Liver (tissue), 10 donors: ENCODE measurements at places on chromosomes 2 and 18. TPM values are rescaled to one million over a fixed set of nuclear protein-coding genes. Genes with fewer than 3 reads are reported as not detected.

The DCDC2C gene
- polyA plus RNA-seq, result not detected

The TUBB8B gene
- polyA plus RNA-seq, result not detected

The ARHGEF4 gene
- not detected for polyA plus RNA-seq

The TET3 gene
- polyA plus RNA-seq, result 1.5 TPM

The BCL11A gene
- polyA plus RNA-seq, result 0.08 TPM

The C2orf81 gene
- 0.35 TPM for polyA plus RNA-seq

DNA sequence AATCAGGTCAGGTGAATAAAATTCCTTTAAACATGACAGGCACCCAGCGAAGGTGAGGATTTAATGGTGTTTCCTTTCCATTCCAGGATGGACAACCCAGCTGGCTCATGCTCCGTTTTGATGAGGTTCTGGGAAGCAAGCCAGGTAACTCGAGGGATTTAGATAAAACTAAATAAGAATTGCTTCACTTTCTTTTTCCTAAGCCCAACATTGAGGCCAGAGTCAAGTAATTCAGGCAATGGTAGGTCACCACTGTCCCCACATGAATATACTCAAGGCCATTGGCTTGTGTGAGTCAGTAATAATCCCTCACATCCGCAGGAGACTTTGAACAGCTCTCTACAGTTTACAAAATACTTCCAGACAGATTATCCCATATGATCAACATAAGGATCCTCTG lies 16.2 kb upstream of the LRATD1 start:
- no peaks in the 10 kb centered on the region for H3K4me1 ChIP-seq
- DNase-seq, result no peak
- no peak overlapping the region for H3K4me3 ChIP-seq
- H3K27me3 ChIP-seq, result no peaks in the 10 kb centered on the region
- no peak overlapping the region for H3K27ac ChIP-seq

DNA sequence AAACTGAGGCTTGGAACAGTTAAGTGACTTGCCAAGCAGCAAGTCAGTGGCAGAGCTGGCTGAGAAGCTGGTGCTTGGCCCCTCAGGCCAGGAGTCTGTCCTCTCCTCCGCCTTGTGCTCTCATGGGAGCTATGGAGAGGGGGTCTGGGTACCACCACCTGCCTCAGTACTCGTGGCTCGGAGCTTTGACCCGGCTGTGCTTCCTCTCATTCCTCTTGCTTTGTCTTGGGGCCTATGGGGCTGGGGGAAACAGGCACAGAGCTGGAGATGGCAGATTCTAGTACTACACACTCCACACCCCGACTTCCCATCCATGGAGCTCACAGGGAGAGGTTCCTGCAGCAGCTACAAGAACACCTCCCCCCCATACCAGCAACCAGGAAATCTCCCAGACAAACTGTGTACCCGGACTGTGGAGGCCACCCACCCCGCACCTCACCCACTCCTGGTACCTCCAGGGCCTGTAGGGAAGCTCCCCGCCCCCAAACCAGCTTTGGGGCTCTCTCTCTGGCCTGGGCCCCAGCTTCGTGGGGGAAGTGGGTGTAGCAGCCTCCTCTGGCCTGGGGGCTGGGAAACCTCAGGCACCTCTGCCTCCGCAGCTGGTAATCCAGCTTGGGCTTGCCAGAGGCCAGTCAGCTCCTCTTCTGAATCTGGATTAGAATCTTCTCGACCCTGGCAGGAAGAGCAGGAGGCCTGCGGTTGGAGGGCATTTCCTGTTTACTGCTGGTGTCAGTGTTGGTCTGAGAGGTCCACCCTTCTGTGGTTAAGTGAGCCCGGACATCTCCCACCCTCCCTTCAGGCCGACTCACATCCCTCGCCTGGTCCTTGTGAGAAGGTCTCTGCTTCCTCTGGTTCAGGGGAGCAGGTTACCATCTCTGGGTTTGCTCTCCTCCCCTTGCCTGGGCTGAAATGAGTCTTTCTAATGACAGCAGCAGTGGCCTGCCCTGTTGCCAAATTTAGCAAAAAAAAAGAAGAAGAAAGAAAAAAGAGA lies 22.3 kb upstream of the RHOB start:
- no peak overlapping the region for H3K4me3 ChIP-seq
- H3K27me3 ChIP-seq, result no peaks in the 10 kb centered on the region
- peak overlapping the region; percentile 14 for H3K27ac ChIP-seq
- no peaks in the 10 kb centered on the region for H3K36me3 ChIP-seq
- H3K4me1 ChIP-seq, result peaks cover 20% of the 10 kb centered on the region

DNA sequence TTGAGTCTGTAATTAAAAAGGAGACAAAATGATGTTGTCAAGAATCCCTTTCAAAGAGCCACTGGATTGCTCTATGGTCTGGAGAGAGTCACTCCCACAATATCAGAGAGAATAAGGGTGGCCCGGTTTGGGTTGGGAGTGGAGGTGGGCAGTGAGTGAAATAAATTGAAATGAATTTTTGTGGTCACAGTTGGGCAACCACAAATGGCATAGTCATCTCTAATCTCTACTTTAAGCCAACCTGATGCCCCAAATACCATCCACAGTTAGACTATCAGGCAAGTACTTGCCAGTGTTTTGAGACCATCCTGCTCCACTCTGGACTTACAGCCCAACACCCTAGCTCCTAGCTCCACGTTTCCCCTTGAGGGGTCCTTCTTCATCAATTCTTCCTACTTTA lies 559.7 kb downstream of the BCL11A start:
- no peak for DNase-seq
- H3K27ac ChIP-seq, result no peak overlapping the region
- H3K27me3 ChIP-seq, result no peaks in the 10 kb centered on the region
- no peaks in the 10 kb centered on the region for H3K36me3 ChIP-seq
- H3K4me3 ChIP-seq, result no peak overlapping the region

GRCh38 chr2:70995426-70995729 lies 705 bp upstream of the TEX261 start:
- H3K4me1 ChIP-seq, result peaks cover 14% of the 10 kb centered on the region
- peaks cover 9% of the 10 kb centered on the region for H3K36me3 ChIP-seq
- no peak overlapping the region for H3K27ac ChIP-seq
- DNase-seq, result peak; percentile 36
- peak overlapping the region; percentile 16 for H3K4me3 ChIP-seq

DNA sequence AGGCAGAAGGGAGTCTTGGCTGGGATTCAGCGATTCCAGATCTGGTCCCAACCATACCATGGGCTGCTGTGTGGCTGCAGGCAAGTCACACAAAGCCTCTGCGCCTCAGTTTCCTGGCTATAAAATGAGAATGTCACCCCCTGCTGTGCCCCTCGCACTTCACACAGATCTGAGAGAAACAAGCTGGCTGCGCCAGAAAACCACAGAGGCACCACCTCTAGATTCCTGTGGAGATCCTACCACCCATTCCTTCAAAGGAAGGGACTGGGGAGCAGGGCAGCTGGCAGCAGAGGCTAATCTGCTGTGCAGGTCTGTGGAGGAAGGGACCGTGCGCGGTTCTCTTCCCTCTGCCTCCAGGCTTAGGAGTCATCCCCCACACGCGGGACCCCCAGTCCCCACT lies 19.8 kb downstream of the NEURL3 start:
- peak overlapping the region; percentile 51 for H3K27ac ChIP-seq
- no peaks in the 10 kb centered on the region for H3K27me3 ChIP-seq
- no peak overlapping the region for H3K4me3 ChIP-seq
- H3K4me1 ChIP-seq, result no peaks in the 10 kb centered on the region
- no peaks in the 10 kb centered on the region for H3K36me3 ChIP-seq
- DNase-seq, result no peak

- H3K27ac ChIP-seq, result peak overlapping the region; percentile 78
- no peaks in the 10 kb centered on the region for H3K36me3 ChIP-seq
- H3K4me1 ChIP-seq, result peaks cover 13% of the 10 kb centered on the region
- DNase-seq, result no peak
These were observed 183.8 kb upstream of the STON1 start for GRCh38 chr2:48346124-48346536.

GRCh38 chr2:95374921-95375471 lies 27.5 kb upstream of the FAHD2A start:
- no peaks in the 10 kb centered on the region for H3K36me3 ChIP-seq
- no peak overlapping the region for H3K4me3 ChIP-seq
- DNase-seq, result no peak
- H3K27me3 ChIP-seq, result no peaks in the 10 kb centered on the region

DNA sequence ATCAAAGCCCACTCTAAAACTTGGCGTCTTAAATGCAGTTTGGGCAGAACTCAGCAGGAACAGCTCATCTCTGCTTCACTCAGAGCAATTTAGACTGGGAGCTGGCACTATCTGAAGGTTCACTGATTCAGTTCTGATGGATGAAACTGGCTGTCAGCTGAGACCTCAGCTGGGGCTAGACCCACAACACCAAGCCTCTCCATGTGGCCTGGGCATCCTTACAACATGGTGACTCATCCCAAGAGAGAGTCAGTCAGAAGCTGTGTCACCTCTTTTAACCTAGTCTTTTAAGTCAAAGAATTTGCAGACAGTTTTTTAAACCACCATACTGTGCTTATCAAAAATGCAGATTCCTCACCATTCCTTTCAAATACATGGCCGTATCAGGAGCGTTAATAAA lies 62.6 kb upstream of the ZNF397 start:
- no peaks in the 10 kb centered on the region for H3K4me1 ChIP-seq
- H3K27me3 ChIP-seq, result no peaks in the 10 kb centered on the region
- H3K4me3 ChIP-seq, result no peak overlapping the region
- DNase-seq, result no peak
- no peaks in the 10 kb centered on the region for H3K36me3 ChIP-seq
